Karpas-422 (cell line): ENCODE measurements at places on chromosomes 2 and 18. TPM values are rescaled to one million over a fixed set of nuclear protein-coding genes. Genes with fewer than 3 reads are reported as not detected.

PSD4 gene
- total RNA-seq = 43.3 and 85.3 TPM in 2 replicates

EFHD1 gene
- total RNA-seq = not detected in 2 replicates

KCNK3 gene
- total RNA-seq = not detected in 2 replicates

PHLPP1 gene
- total RNA-seq = 5.1 and 6.3 TPM in 2 replicates

SKOR2 gene
- total RNA-seq = not detected in 2 replicates

KLHL14 gene
- 17.2 and 20.5 TPM in 2 replicates for total RNA-seq

SPEG gene
- not detected in 2 replicates for total RNA-seq

HOXD8 gene
- total RNA-seq = not detected in 2 replicates

GNAL gene
- total RNA-seq = not detected in 2 replicates

PCARE gene
- total RNA-seq = not detected in 2 replicates

LIMS3 gene
- total RNA-seq = 0.26 and 0.40 TPM in 2 replicates

SNED1 gene
- 1.9 and 25.3 TPM in 2 replicates for total RNA-seq

NCKAP5 gene
- total RNA-seq = not detected in 2 replicates

ADD2 gene
- not detected in 2 replicates for total RNA-seq

HNMT gene
- total RNA-seq = not detected in 2 replicates

RFTN2 gene
- not detected in 2 replicates for total RNA-seq
